Stimulated activated CD4-positive, alpha-beta T cell treated with anti-CD3 and anti-CD28 coated beads, TNF-alpha, amount 100 ng/mL, for 24 hours (primary cell): ENCODE measurements at places on chromosomes 6 and 20.

DNA sequence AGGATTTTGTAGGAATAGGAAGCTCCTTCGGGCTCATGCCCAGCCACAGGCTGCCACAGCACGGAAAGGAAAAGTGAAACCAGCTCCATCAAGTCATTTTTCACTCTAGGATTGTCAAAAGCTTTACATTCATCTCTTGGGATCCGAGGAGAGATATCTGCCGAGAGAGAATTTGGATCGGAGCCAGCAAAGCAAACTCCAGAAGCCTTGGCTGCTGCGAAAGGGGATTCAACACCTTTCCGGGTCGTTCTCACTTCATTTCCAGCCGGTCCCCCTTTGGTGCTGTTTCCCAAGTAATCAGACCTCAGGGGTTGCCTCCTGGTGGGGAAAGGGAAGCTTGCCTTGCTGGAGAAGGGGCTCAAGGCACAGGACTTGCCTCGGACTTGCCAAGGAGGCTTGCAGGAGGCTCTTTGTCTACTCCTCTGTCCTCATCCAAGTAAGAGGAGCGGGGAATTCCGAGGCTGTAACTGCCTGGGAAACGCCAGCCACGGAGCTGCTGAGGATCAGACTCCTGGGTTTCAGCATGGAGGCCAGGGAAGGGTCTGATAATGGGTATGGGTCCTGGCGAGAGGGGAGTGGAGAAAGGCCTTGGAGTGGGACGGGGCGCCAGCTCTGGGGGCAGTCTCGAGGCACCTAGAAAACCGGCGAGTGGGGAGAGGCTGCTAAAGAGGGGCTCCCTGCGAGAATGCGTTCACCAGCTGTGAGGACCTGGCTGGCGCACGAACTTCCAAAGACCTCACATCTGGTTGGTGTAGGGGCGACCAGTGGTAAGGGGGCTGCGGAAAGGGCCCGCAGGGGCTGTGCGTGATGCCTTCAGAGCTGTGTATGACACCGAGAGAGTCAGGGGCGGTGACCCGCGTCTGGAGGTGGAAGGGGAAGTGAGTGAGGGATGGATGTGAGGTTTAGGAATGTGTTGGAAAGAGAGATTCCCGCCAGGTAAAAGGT lies 702 bp downstream of the ETV7 start:
- no peak for DNase-seq

DNA sequence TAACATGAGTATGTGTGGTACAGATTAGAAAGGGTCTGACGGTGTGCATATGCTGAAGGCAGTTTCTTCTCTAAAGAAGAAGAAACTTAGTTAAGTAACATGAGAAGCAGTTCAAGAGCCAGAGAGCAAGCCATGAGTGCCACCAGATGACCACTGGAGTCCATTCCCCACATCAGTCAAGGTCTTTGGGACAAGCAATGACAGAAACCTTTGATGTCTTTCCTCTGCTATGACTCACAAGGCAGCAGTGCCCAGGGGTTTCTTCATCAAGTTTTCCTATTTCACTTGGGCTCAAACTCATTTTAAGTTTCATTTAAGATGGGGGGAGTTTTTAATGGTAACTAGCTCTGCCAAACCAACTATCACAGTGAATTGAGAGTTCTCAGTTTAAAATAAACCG lies 303.8 kb upstream of the TBX18 start:
- no peak for DNase-seq

DNA sequence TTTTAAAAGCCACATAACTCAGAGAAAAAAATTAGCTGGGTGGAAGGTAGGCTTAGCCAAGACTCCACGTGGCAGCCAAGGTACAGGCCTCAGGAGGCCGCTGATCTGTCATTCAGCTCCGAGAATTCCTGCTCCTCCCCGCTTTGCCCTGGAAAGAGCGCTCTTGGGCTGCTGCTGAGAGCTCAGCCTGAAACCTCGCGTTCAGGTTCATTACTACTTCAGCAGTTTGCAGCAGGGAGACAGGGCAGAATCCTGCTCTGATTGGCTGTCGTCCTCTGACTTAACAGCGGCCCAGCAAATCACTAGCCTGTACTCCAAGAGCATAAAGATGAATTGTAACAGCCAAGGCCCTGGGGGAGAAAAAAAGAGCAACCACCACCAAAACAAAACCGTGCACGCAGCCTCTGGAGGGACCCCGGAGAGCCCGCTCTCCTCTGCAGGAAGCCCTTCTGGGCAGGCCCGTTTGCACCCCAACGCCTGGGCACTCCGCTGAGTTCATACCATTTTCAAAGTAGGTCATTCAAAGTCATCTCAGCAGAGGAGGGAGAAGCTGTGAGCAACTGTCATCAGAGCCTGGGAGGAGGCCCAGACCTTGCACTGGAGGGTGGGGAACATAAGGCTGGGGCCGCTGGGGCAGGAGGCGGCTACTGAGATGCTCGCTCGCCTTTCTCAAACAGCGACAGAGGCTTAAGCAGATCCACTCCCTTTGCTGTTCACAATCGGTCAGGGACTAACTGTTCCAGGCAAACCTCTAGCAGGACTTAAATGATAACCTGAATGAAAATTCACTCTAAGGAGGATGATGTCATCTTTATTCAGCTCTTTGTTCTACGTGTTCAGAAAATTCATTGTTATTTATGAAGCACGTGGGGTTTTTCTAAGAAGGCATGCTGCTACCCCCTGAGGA lies 42.3 kb upstream of the ATXN1 start:
- no peak for DNase-seq

- DNase-seq, result no peak
Observed at GRCh38 chr6:48061265-48061990, 49.6 kb downstream of the PTCHD4 start.

DNA sequence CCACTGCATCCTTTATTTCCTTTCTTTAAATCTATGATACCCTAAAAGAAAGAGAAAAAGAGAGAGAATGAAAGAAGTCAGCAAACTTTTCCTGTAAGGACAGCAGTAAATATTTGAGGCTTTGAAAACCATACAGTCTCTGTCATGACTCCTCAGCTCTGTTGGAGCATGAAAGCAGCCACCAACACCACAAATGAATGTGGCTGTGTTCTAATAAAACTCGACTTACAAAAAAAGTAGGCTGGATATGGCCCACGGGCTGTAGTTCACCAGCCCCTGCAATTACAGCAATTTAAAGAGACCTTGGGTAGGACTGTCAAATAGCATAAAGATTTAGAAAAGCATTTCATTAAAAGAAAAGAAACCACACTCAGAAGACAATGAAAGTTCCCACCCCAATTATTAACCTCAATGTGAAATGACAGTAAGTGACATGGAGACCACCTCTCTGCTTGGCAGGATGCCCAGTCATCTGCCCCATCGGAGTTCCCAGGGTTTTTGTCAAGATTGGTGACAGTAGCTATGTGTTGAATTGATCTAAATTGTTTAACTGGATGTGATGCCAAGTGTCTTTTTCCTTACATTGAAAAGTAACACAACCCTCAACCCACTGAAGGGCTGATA lies 50.9 kb downstream of the TNFRSF21 start:
- DNase-seq, result no peak

GRCh38 chr6:165782812-165783211 lies 119.8 kb upstream of the PDE10A start:
- no peak for DNase-seq

DNA sequence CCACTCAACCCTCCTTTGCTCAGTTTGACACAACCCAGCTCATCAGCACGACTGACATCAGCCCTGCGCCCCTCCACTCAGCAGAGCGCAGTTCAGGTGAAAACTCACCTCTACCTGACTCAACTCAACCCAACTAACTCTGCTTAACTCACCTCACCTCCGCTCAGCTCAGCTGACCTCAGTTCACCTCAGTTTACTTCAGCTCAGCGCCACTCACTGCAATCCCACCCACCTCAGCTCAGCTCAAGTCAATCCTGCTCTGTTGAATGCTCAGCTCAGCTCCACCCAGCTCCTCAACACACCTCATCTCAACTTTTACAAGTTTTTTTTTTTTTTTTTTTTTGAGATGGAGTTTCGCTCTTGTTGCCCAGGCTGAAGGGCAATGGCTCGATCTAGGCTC lies 39.6 kb downstream of the CEBPB start:
- no peak for DNase-seq
